ENCODE measurements at places on chromosomes 6 and 20. TPM values are rescaled to one million over a fixed set of nuclear protein-coding genes. Genes with fewer than 3 reads are reported as not detected.

Gene PPP1R14C
- total RNA-seq: 17.5 TPM

GRCh38 chr6:105153676-105154075, 26.1 kb downstream of the POPDC3 start:
- DNase-seq: no peak

DNA sequence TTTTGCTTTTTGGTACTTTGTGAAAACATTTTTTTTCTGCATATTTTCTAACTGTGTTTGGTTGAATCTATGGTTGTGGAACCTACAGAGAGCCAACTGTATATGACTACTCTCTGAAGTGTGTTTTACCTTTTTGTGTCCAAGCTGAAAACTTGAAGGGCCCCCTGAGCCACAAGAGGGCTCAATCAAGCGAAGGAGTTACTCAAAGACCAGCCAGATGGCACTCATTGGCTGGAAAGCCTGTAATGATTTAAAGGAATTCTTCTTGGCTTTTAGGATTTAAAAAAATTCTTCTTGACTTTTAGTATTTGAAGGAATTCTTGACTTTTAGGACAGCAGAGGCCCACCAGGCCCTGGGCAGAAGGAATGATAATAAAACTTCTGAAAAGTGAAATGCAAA, 27.0 kb upstream of the ECI2 start:
- DNase-seq: no peak

DNA sequence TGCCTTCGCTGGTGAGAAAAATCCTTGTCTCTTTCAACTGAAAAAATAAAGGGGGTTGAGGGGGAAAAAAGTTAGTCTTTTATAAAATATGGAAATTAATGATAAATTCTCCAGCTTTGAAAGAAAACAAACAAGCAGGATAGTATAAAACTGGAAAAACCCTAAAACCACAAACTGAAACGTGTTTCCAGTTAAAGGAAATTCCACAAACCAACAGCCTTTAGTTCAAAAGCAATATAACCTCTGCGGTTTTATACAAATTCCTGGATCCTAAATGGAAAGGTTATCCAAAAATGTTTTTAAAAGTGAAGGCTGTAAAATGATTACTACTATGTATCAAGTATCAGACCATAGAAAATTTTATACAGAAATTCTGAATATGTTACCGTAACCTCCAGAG, 55.6 kb downstream of the BMP5 start:
- DNase-seq: no peak

- DNase-seq: no peak
These were observed 106.1 kb downstream of the CEBPB start for GRCh38 chr20:50296450-50297375.

Gene LY6G6C
- not detected for total RNA-seq

- no peak for DNase-seq
These were observed 30.0 kb downstream of the SLC22A3 start for GRCh38 chr6:160378218-160378617.

Gene PI3
- total RNA-seq: not detected

Gene ZC2HC1B
- total RNA-seq: not detected

Gene CRYBG1
- 14.1 TPM for total RNA-seq

Gene CD40
- total RNA-seq: not detected

Gene CD24
- 193 TPM for total RNA-seq

Measured in Daoy (cell line).